ENCODE measurements at places on chromosomes 7 and 10.

- peak; percentile 49 for DNase-seq
Measured at GRCh38 chr10:74922921-74923320, 96.5 kb downstream of the KAT6B start.

- no peak for DNase-seq
Measured at GRCh38 chr7:134684165-134684564, 37.5 kb downstream of the BPGM start.

DNA sequence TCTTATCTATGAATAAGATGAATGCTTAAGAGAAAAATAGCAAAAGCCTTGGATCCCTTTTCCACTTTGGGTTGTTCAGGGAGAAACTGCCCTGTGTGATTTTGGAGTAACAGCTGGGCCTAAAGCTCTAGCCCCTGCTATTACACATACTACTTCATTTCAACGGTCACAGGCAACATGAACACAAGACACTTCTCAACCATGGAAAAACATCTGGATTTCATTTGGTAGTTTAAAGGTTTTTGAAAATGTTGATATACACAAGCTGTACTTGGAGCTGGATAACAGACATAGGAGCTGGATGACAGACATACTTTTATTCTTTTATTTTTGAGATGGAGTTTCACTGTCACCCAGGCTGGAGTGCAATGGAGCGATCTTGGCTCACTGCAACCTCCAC is 2.7 kb upstream of the CHUK start:
- DNase-seq: no peak

- DNase-seq: no peak
Measured at GRCh38 chr10:26445411-26446031, 7.4 kb downstream of the APBB1IP start.

GRCh38 chr7:154451480-154452457 is 399.6 kb downstream of the DPP6 start:
- DNase-seq: no peak

GRCh38 chr7:73891178-73891885 is 30.4 kb downstream of the TMEM270 start:
- DNase-seq: peak; percentile 15

DNA sequence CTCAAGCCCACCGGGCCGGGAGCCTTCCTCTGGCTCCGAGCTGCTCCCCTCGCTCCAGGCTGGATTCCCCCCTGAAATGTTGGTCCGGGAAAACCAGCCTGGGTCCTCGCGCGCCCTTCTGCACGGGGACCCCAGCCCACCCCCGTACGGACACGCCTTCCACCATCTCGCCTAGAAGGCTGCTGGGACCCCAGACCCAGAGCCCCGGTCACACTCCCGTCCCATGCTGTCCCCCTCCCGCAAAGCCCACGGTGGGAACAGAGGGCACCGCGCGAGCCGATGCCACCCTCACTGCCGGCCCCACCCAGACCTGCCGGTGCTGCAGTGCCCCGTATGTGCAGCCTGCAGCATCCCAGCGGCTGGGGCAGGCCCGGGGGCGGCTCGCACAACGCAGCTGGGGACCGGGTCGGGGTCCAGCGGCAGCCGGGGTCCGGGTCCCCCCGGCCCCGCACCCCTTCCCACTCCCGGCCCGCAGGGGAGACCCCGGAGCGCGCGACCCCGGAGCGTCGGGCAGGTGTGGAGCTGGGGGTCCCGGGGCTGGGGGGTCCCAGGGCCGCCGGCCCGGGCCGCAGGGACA is 871 bp downstream of the SPOCK2 start:
- DNase-seq: no peak

DNA sequence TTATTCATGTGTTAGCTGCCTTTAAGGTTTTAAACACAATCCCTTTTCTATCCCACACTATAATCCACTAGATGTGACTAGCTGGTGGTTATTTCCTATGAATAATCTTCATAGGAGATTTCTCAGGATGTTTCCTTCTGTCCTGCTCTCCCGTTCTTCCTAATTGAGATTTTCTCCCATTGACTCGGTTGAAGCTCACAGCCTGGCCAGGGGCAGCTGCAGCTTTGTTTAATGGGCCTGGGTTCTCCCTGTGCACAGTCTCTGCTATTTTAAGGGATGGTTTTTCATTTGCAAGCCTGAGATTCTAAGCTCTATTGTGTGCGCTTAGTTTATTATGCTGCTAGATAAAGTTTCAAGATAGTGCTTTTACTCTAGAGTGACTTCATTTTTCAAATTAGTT is 283.4 kb upstream of the AOAH start:
- DNase-seq: no peak

- no peak for DNase-seq
Measured at GRCh38 chr10:6969659-6970058, 389.6 kb upstream of the PRKCQ start.

DNA sequence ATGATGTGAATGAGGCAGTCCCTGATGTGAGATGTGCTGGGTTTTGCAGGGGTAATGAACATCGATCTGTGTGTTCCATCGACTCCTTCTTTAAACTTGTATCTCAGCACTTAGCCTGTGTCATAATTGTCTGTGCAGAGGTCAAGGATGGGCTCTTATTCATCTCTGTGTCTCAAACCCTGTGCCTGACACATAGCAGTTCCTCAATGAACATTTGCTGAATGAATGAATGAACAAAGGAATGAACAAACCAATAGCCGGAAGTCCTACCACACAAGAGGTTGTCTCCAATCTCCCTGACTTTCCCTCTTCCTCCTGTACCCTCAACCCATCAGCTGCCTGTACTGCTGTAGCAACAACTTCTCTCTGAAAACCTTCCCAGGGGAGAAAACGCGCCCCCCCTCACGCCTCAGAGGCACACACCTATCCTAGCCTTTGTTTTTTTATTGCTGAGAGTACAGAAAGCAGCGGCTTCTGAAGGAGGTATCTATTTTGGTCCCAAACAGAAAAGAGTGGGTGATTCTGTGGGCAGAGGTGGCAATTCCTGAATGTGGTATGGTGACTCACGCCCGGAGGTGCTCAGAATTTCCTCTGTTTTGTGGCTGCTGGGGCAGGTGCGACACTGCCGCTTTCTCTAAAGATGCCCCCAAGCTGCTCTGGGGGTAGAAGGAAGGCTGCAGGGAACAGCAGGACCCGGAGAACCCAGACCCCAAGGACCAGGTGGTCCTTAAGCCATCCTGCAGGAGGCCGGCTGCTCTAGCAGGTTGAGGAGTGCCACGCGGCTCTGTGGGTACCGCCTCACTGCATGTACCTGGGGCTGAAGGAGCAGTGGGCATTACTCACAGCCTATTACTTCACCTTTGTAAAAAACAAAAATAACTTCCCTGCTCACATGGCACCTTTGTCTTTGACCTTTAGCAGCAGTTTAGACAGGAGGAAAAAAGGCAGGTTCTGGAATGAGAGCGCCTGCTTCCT is 9.6 kb downstream of the IL2RA start:
- no peak for DNase-seq

GRCh38 chr10:58543141-58543540 is 30.5 kb downstream of the BICC1 start:
- peak; percentile 4 for DNase-seq

DNA sequence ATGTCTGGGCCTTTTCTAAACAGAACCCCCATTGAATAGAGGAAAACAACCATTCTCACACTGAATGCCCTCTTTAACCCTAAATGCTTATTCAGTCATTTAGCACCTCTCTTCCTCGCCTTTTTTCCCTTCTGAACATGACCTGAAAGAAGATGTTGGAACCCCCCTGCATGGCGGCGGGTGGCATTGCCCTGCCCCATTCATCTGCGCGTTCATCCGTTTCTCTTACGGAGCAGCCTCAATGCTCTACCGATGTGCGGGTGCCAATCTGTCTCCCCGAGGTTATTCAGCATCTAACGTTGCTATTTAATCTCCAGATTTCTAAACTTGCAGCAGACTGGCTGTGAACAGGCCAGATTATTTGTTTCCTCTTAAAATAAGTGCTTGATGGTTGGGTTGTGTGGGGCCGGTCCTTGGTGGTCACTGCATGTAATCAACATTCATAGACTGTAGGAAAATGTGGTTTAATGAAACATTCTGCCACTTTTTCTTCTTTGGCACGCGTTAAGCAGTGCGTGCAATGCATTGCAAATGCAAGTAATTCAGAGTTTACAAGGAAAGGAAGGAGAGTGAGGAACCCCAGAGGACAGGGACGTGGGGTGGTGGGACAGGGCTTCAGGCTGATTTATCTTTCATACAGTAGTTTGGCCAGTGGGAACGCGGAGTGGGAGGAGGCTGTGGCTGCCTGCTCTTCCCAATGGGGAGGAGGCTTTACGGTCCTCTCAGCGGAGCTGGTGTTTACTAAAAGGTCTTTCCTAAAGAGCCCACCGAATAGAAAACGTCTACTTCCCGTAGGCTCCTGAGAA is 286.7 kb downstream of the DPP6 start:
- no peak for DNase-seq

DNA sequence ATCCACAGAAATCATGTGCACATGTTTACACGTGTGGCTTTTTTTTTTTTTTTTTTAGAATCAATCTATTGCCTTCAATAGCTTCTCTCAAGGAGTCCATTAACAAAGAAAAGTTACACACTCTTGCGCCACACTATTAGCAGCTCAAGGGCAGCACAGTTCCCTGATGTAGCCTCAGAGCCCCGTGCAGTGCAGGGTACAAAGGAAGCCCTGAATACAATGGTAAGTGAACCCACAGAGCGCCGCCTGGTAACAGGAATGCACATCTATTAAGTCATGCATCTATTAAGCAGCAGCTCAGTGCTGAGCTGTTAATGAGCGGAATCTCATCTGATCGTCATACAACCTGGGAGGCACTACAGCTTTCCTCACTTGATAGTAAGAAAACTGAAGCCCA is 113.7 kb upstream of the PDLIM1 start:
- no peak for DNase-seq

- DNase-seq: peak; percentile 36
Measured at GRCh38 chr10:44913350-44914081, 2.4 kb downstream of the TMEM72 start.

GRCh38 chr10:19451356-19451755 is 364.9 kb upstream of the PLXDC2 start:
- no peak for DNase-seq

GRCh38 chr10:130835068-130835467 is 476.5 kb downstream of the TCERG1L start:
- no peak for DNase-seq

DNA sequence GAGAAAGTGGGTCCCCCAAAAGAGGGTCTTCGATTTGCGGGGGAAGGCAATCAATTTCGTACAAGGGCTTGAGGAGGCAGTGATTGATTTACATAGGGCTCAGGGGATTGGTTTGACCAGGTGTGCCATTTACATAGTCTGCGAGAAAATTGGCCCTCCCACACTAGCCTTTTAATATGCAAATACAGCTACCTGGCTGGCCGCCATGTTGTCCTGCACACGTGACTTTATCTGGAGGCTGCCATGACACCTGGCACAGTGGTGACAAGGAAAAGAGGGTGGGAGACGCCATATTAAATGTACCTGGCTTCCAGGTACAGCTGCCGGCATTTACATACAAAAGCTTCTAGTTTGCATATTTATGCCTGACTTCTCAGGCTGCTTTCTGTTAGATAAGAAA is 1577.2 kb upstream of the LRRTM3 start:
- no peak for DNase-seq

- DNase-seq: no peak
Measured at GRCh38 chr7:90176195-90176594, 21.9 kb downstream of the STEAP1 start.

GRCh38 chr10:122188706-122189105 is 82.4 kb upstream of the BTBD16 start:
- no peak for DNase-seq

GRCh38 chr10:105145711-105146110 is 504.6 kb downstream of the SORCS3 start:
- no peak for DNase-seq

DNA sequence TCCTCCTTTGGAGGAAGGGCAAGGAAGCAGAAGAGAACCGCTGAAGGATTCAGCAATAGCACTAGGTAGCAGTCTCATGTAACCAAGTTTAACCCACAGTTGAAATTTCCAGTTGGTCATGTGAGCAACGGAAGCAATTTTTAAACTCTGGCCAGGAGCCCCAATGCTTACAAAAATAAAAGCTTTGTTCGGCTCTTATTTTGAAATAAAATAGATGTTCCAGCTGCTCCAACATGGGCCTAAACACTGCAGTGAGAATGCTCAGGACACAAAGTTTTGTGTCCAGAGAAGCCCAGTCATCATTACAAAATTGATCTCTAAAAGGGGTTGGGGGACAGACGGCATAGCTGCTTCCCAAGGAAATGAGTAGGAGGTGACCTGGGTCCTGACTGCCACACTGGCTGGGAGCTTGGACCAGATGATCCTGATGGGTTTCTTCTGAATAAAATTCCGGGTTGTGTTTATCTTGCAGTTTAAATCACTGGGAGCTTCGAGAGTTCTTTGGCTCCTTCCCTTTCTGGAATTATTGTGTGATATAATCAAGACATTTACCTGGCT is 452 bp upstream of the TMEM140 start:
- peak; percentile 63 for DNase-seq

- no peak for DNase-seq
Measured at GRCh38 chr10:17113346-17113745, 16.3 kb downstream of the CUBN start.

DNA sequence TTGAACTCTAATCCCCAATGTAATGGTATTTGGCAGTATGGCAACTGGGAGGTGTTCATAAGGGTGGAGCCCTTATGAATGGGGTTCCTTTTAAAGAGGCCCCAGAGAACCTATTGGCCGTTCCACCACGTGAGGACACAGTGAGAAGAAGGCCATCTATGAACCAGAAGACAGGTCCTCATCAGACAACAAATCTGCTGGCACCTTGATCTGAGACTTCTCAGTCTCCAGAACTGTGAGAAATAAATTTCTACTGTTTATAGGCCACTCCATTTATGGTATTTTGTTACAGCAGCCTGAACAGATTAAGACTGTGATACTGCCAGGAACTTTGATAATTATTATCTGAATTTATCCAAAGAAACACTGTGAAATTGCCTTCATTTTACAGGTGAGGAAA is 132.3 kb downstream of the GLI3 start:
- DNase-seq: no peak

DNA sequence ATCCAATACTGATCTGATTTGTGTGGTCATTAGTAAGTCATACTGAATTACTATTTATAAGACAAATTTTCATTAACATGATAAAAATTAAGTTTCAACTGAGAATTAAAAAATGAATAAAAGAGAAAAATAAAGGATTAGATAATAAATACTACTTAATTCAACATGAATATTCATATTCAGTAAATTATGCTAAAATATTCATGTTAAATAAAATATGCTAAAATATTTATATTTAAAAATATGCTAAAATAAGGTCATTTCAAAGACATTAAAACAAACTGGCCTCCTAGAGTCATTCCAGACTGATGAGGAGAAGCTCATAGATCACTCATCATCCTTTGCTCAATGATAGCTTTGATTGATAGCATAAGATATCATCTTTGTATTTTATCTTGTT is 16.7 kb upstream of the TMEM106B start:
- DNase-seq: no peak

GRCh38 chr10:118729641-118730258 is 25.0 kb downstream of the CACUL1 start:
- DNase-seq: peak; percentile 19

- DNase-seq: no peak
Measured at GRCh38 chr10:77687621-77688020, 50.0 kb upstream of the KCNMA1 start.

GRCh38 chr10:115125505-115125904 is 32.3 kb downstream of the ATRNL1 start:
- DNase-seq: peak; percentile 1
